ENCODE measurements at places on chromosomes 13 and 19.

DNA sequence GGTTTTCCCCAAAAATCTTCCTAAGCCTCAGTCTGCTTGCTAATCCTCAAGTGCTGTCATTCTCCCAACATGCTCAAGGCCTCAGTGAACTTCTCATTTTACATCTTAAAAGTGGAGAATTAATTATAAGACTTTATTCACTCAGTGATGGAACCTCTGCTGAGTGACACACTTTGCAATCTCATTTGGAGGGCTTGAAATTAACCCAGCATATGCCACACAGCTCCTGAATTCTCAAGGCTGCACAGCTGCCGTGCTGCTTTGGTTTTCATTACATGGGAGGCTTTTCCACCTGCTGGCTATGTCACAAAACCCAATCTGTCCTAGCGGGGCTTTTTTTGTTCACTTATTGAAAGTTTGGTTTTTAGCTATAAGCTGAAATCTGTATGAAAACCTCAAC, 28.3 kb upstream of the SERPINE3 start:
- no peak for DNase-seq

DNA sequence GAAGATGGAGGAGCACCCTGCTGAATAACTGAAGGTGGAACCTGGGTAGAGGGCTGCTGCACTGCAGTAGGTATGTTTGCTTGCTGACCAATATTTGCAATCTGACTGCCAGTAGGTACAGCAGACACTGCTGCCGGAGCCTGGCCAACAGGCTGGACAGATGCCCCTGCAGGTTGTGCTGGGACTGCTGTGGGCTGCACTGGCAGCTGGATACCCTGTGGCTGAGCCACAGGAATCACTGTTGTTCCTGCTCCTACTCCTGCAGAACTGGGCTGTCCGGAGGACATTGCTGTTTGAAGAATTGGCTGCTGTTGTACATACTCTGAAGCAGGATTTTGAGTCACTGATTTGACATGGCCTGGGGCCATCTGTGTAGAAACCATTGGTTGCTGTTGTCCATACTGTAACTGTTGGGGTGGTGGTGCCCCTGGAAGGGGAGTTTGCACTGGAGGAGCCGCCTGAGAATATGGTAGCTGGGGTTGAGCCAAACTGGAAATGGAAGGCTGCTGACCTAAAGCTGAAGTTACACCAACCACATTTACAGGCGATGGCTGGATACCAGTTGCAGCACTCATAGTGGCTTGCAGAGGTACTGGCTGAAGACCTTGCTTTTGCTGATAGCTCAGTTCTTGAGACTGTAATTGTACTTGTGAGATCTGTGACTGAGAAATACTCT, 2.2 kb downstream of the TSC22D1 start:
- no peak for DNase-seq

GRCh38 chr19:50300051-50300450, 29.1 kb downstream of the KCNC3 start:
- DNase-seq, result no peak

- no peak for DNase-seq
Measured at GRCh38 chr13:30615481-30615865, 2.2 kb upstream of the USPL1 start.

DNA sequence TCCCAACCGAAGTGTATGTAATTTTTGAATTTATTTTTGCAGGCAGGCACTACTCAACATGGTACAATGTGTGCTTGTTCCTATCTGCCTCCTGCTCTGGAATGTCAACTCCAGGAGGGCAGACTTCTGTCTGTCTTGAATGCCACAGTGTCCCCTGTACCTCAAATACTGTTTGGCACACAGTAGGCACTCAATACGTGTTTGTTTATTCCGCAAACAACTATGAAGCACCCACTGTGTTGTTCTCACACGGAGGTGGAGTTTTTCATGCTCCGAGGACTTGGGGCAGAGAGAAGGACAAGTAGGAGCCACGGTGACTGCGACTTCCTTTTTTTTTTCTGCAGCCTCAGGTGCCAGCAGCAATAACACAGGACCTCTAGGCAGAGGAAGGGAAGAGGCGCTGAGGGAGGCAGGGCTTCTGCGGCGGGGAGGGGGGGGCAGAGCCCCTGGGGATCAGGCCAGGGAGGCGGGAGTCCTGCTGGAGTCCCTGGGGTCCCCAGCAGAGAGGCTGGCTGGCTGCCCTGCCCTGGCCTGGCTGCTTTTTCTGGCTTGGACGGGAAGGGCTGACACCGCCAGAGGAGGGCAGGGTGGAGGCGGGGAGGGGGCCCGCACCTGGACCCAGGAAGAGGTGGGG, 29.3 kb upstream of the TNFAIP8L1 start:
- DNase-seq, result no peak

GRCh38 chr19:54180691-54181091, 7.7 kb upstream of the TMC4 start:
- no peak for DNase-seq

DNA sequence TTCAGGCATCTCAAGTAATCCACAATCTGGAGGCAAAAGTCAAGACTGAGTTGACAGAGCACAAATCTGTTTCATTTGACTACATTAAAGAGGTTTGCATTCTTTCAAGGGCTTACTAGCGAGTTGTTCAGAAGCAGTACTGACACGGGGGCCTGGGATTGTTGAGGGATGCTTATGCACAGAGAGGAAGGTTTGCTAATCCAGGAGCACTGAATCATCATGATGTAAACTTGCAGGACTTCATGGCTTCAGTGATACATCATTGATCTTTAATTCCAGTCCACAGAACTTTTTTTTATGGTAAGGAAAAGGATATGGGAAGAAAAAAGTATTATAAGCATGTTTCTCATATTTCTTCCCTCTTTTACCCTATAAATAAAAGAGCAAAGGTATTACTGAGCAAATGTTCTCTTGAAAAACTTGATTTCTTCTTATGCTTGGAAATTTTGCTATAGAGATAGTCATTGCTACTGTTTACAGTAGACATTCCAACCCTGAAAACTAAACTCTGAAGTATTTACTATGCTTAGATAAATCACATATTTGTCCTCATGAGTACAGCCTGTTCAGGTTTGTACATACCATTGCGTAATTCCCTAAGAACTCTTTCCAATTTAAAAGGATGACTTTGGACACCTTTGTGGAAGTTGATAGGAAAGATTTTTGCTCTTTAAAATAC, 65.8 kb upstream of the KPNA3 start:
- no peak for DNase-seq

DNA sequence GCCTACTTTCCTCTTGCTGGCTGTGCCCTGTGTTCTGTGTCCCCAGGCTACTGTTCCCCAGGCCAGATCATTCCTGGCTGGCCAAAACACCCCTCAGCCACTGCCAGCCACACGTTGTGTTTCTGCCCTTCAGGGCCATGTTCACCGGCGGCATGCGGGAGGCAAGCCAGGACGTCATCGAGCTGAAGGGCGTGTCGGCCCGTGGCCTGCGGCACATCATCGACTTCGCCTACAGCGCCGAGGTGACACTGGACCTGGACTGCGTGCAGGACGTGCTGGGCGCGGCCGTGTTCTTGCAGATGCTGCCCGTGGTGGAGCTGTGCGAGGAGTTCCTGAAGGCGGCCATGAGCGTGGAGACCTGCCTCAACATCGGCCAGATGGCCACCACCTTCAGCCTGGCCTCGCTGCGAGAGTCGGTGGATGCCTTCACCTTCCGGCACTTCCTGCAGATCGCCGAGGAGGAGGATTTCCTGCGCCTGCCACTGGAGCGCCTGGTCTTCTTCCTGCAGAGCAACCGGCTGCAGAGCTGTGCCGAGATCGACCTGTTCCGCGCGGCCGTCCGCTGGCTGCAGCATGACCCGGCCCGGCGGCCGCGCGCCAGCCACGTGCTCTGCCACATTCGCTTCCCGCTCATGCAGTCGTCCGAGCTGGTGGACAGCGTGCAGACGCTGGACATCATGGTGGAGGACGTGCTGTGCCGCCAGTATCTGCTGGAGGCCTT, 15.8 kb upstream of the CRTC1 start:
- no peak for DNase-seq

- DNase-seq, result no peak
Measured at GRCh38 chr19:50264483-50265186, 61.2 kb downstream of the MYH14 start.

DNA sequence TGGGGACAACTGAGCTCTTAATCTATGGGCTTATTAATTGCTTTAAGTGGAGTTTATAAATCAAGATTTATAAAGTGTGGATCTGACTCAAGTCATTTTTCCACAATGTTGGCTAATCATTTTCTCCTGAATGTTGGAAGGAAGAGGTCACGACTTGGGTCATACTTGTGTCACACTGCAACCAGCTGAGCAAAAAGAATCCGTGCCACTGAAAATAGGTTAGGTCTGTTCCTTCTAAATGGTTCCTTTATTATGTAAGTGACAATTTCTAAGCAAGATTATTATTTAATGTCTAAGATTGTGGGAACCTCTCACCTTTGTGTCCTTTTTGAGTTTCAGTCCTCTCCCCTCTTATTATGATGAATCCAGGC, 178.6 kb downstream of the SHISA2 start:
- no peak for DNase-seq

DNA sequence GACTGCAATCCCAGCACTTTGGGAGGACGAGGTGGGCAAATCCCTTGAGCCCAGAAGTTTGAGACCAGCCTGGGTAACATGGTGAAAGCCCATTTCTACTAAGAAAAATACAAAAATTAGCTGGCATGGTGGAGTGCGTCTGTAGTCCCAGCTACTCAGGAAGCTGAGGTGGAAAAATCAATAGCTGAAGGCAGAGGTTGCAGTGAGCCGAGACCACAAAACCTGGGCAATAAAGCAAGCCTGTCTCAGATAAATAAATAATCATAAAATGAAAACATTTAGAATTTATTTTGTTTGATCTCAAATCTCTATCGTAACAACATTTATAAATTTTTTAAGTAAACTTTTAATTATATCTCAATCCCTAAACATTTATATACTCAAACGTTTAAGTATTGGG, 36.6 kb downstream of the USP12 start:
- DNase-seq, result no peak

DNA sequence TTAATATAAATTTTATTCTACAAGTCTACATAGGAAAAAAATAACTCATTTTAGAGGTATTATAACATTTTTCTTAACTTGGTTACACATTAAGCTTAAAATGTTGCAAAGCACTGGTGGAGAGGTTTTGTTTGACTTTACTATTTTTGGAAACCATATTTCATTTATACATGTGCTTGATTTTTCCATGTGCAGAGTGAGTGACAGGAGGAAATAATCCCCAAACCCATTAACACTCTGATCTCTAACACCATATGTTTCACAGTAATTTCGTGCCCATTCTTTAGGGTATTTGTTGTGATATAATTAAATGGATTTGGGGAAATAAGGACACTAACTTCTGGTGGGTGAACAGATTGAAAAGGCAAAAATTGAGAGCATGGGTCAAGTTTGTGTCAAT, 2124.4 kb upstream of the PCDH20 start:
- no peak for DNase-seq

GRCh38 chr13:66543780-66544179, 686.4 kb downstream of the PCDH9 start:
- no peak for DNase-seq

GRCh38 chr19:51079481-51080110, 3.1 kb downstream of the KLK14 start:
- no peak for DNase-seq

- DNase-seq, result no peak
Measured at GRCh38 chr13:60356970-60357369, 40.0 kb upstream of the TDRD3 start.

DNA sequence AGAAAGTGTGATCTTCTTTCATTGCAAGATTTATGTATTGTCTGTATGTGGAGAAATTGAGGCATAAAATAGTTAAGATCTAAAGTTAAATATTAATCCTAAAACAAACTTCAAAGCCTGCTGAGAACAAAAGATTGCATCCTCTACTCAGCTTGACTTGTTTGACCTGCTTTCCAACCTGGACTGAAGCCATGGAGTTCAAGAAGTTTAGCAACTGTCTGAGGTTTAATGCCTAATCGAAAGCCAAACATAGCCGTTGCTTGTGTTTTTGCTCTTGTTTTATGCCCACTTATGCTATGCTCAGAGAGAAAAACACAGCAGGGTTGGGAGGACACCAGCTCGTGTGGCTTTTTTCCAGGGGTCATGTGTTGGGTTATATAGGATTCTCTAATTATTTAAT, 135.6 kb downstream of the NUFIP1 start:
- no peak for DNase-seq

DNA sequence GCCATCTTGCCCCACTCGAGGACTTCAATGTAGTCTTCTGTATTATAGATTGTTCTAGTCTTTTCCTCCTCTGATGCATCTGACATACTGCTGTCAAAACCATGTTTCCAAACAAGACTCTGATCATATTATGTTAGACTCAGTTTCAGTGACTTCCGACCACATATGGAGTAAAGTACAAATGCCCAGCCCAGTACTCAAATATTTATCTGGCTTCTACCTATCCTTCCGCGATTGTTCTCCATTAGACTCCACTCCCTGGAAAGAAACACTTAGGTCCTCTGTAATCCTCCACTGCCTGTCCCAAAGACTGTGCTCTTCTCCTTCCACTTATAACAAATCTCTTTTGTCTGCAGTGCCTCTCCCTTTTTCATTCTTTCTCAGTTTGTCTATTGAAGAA, 439.5 kb downstream of the EFNB2 start:
- DNase-seq, result no peak

DNA sequence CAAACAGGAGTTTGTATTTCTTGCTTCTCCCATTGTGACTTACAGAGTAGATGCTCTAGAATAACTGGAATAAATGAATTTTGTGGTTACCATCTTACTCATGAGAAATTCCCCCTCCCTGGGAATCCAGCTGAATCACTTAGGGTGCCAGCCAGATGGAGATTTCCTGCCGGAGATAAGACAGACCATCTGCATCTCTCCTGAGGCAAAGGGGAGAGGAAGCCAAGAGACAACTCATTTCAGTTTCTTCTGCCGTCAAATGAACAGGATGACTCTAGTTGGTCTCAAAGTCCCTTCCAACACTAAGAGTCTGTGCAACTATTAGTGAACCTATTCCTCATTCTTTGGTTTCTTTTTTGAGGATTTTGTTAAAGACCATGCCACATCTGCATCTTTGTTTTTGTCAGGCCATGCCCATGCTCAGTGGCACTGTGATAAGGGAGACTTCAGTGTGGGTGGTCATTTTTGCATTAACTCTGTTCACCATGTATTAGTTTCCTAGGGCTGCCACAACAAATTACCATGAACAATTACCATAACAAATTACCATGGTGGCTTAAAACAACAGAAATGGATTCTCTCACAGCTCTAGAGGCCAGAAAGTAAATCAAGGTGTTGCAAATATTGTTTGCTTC, 112.8 kb downstream of the NDFIP2 start:
- no peak for DNase-seq

DNA sequence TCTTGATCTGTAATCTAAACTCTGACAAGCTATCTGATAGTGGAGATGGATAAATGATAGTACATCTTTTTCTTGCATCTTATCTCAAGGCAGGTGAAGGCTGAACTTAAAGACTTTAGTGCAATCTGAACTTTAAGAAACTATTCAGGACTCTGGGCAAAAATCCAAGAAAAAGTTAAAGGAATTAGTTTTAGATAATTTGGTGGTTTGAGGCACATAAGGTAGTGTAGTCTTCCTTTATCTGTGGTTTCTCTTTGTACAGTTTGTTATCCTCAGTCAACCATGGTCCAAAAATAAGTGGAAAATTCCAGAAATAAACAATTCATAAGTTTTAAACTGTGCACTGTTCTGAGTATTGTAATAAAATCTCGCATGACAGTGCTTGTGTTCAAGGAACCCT, 172.9 kb downstream of the UGGT2 start:
- no peak for DNase-seq

- no peak for DNase-seq
Measured at GRCh38 chr19:50590191-50590590, 22.0 kb upstream of the LRRC4B start.

GRCh38 chr19:5974721-5975387, 3.1 kb downstream of the RANBP3 start:
- DNase-seq, result no peak

- DNase-seq, result no peak
Measured at GRCh38 chr13:111043575-111043982, 71.5 kb upstream of the ARHGEF7 start.

Data from stimulated activated CD4-positive, alpha-beta T cell treated with anti-CD3 and anti-CD28 coated beads, Interleukin-2, amount 100 ng/mL, for 48 hours (primary cell).